ENCODE measurements at places on chromosomes 12 and 14.

GRCh38 chr12:108921946-108922345 is 42.1 kb downstream of the DAO start:
- no peak for DNase-seq

GRCh38 chr12:12551115-12551514 is 11.5 kb downstream of the DUSP16 start:
- no peak for DNase-seq

GRCh38 chr12:50051101-50051806 is 6.1 kb upstream of the ASIC1 start:
- no peak for DNase-seq

GRCh38 chr14:96267336-96267735 is 11.3 kb downstream of the BDKRB1 start:
- DNase-seq: no peak

GRCh38 chr12:29709496-29710040 is 74.2 kb downstream of the TMTC1 start:
- DNase-seq: no peak

GRCh38 chr14:39876916-39877315 is 444.7 kb upstream of the FBXO33 start:
- no peak for DNase-seq

GRCh38 chr12:104462931-104463339 is 6.2 kb downstream of the CHST11 start:
- no peak for DNase-seq

DNA sequence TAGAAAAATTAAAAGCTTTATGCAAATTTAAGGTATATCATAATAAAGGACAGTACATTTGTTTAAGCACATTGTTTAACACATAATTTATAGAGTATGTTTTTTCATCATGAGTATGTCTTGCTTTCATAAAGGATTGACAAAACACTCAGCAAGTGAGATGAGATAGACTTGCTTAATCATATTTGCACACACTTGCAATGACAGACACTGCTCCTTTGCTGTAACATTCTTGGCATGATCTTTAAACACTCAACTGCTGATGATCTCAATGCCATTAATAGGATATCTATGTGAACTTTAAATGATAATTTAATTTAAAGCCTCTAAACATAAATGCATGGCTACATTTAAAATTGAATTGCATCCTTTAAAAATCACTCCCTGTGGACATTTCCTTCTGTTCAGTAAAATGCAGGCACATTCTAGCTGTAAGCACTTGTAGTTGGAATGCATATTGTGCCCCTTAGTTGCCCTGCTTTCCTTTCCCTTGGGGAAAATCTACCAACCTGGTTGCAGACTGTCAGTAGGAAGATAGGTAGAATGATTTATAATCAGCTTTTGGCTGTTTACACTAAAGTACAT is 979.0 kb downstream of the TMTC2 start:
- DNase-seq: no peak

- DNase-seq: no peak
These were observed 17.8 kb upstream of the RPS6KA5 start for GRCh38 chr14:91078095-91078737.

DNA sequence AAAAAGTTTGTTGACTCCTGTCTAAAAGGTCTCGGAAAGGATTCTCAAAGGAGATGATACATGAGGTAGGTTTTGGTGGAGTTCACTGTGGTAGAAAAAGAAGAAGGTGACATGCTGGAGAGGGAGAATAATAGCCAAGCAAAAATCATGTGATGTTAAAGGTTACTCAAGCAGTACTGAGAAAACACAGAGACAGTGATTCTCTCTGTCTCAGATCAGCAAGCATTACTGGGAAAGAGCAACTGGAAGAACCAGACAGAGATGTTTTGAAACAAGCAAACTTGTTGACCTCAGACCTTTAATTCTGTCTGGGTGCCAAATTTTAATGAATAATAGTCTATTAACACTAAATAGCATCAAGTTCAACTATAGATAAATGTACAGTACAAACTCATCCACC is 183.5 kb upstream of the PLEKHG7 start:
- no peak for DNase-seq

- no peak for DNase-seq
These were observed 398.2 kb upstream of the PDE3A start for GRCh38 chr12:19970116-19970515.

GRCh38 chr14:89773644-89774316 is 180.8 kb downstream of the EFCAB11 start:
- DNase-seq: no peak

DNA sequence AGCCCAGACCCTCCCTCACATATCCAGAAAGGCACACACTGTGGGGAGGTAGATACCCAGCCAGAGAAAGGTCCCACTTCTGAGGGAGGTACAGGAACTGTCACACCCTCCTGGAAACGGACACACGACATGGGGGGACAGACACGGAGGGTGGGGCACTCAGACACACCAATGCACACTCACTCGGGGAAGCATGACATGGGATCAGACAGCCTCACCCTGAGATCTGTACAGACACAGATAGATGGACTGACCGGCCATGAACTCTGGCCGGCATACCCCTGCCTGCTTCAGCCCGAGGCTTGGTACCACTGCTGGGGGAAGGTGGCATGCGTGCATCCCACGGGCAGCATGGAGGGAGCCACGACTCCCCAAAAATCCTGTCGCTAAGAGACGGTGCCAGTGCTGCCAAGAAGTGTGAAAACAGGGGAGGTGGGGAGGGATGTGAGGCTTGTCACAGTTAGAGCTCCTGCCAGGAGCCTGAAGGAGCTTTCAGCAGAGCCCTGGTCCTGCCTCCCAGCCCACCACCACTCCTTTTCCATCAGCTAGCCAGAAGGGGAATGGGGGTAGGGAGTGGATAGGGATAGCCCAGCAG is 571 bp downstream of the CPNE6 start:
- DNase-seq: no peak

DNA sequence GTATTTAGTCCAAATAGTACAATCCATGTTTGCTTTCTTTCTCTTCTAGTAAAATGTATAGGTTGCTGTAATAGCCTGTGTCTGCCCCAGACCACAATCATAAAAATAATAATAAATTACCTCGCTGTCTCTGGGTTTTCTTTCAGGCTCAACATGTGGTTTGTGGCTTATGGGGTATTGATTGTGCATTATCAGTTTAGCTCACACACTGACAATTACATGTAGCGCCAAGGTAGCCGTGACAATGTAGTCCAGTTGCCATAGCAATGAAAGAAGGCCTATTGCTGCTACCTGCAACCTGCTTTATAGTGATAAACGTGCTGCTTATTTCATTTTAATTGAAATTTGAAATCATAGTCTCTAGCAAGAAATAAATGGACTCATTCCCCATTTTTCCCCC is 1009.8 kb downstream of the NRXN3 start:
- DNase-seq: no peak

- peak; percentile 29 for DNase-seq
These were observed 42.1 kb upstream of the CTDSP2 start for GRCh38 chr12:57888409-57889157.

GRCh38 chr14:24430682-24431568 is 1.2 kb downstream of the KHNYN start:
- DNase-seq: no peak

DNA sequence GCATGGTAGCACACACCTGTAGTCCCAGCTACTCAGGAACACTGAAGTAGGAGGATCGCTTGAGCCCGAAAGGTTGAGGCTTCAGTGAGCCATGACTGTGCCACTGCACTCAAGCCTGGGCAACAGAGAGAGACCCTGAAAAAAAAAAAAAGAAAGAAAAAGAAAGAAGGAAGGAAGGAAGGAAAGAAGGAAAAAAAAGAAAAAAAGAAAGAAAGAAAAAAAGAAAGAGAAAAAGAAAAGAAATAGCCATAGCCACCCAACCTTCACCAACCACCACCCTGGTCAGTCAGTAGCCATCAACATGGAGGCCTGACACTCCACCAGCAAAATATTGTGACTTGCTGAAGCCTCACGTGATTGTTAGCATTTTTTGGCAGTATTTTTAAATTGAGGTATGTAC is 21.4 kb upstream of the TMEM263 start:
- no peak for DNase-seq

DNA sequence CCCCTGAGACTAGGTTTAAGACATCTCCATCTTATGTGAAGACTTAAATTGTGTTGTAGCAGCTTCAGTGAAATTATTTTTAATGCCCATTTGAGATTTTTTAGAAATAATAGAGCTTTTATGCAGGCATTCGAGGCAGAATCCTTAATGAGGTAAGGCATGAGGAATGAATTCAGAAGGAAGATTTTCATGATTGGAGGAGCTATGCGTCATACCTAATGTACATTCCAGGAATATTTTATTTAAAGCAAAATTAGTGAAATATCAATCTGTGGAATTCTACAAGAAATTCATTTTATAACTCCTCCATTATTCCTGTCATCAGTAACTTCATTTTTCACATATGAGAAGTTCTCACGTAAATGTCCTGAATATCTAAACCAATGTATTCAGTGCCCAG is 36.0 kb upstream of the GARIN6 start:
- no peak for DNase-seq
